ENCODE measurements at places on chromosomes 4 and X.

DNA sequence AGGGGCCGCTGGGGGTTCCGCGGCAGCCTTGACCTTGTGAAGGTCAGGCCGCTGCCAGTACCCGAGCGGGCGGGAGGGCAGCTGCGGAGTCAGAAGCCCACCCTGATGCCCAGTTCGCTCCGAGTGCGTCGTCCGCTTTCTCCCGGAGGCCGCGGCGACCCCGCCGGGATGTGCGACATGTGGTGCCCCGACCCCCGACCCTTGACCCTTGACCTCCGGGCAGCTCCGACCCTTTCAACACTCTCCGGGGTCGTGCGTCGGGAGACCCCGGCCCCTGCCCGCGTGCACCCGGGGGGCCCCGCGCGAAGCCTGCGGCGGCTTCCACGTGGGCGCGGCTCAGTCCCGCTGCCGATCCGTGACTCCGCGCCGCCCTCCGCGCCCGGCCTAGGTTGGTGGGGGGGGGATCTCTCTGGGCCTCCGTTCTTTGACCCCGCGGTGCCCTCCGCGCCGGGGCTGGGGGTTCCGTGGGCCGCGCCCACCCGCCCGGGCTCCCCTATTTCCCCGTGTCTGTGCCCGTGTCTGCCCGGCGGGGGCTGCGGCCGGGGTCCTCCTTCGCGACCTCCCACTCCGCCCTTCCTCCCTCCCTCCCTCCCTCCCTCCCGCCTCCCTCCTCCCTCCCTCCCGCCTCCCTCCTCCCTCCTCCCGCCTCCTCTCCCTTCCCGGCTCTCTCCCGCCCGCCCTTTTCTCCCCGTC lies 609 bp upstream of the SLC25A6 start:
- DNase-seq = no peak

DNA sequence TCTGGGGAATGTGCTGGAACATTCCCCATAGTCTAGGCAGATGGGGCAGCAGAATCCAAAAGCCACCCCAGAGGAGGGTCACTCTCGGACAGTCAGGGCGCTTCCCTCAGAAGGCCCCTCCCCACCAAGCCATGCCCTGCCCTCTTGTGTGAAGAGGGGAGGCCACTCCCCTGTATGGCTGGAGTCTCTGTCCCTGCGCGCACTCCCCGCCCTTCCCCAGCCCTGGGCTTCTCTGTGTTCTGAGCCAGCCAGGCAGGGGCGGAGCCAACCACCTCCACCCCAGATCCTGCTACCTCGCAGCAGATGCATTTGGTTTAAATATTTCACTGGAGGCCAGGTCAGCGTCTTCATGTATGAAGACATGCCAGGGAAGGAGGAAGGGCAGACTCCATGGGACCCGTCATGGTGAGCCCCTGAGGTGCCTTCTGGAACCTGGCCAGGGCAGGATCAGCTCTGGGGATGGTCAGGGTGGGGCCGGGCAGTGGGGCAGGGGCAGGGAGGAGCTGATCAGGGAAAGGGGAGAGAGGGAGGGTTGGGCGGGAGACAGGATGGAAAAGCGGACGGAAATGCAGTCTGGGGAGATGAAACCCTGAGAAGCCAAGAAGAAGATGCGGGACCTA lies 107.3 kb downstream of the ADRA2C start:
- DNase-seq = no peak

GRCh38 chr4:26607776-26608175 lies 23.9 kb downstream of the TBC1D19 start:
- no peak for DNase-seq

DNA sequence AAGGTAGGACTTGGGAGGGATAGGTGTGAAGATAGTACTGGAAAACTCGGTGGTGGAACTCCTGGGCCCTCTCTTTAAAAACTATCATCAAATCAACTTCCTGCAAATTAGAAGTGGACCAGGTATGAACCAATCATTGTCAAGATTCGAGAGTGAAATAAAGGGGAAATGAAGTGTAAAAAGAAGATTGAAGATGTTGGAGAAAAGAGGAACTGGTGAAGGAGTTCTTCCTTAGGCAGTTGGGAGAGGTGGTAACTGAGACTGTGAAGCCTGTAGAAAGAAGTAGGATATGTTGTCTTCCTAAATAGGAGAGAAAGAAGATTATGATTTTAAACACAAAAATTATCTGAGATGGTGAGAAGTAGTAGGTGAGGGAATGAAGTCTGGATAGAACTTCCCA lies 212.2 kb downstream of the PPP1R2C start:
- no peak for DNase-seq

DNA sequence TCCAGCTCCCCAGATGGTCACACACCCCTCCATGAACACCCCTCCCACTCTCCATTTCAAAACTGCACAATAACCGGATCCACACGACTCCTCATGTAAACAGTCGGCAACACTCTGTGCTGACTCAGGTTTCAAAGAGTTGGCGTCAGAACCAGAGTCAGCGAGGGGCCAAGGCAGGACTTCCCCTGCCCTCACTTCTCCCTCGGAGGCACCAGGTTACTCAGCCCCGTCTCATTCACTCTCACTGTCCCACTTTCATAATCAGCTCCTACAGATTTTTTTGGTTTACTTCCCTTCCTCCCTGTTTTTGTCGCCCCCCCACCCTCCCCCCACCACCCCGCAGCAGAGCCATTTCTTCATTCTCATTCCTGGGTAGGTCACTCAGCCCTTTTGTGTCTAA lies 2.7 kb upstream of the TIMP1 start:
- DNase-seq = no peak

DNA sequence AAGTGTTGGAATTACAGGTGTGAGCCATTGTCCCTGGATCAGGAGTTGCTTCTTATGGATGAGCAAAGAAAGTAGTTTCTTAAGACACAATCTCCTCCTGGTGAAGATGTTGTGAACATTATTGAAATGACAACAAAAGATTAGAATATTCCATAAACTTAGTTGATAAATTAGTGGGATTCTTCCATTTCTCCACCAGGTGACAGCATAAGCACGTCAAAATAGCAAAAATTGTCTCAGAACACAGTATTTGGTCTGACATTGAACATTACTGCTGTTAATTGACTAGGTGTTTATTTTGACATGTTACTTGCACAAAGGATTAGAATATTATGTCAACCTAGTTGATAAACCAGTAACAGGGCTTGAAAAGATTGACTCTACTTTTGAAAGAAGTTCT lies 21.6 kb downstream of the CLDN34 start:
- DNase-seq = no peak

DNA sequence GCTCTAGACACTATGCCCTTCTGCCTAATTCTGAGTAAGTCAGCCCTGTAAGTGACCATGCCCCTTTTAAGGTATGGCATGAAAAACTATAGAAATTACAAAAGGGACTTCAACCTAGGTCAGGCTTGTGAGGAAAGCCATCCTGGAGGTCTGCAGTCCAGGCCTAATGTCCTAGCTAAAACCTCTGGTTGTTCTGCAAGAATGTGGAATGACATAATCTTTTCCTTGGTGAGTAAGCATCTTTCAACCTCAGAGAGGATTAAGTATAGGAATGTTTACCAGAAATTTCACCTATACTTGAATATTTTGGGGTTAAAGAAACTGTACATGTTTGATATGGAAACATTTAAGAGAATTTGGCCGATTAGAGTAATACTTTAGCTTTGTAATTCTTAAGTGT lies 23.8 kb upstream of the HPSE start:
- no peak for DNase-seq

GRCh38 chr4:184448821-184449220 lies 25.5 kb downstream of the IRF2 start:
- no peak for DNase-seq

DNA sequence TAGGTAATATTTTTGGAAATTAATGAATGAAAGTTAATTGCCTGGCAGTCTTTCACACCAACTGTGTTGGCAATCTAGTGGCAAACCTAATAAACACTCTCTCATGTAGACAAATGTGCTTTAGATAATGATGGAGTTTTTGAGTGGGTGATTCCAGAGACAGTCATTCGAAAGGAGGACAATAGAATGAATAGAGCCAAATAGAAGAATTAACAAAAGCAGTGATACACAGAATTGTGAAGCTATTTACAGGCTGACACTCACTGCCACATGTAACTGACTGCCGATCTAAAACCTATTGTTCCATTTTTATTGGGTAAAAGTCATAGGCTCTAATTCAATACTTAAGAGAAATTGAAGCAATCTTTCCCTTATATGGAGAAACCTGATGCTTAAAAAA lies 338.5 kb downstream of the PCDH7 start:
- DNase-seq = no peak

DNA sequence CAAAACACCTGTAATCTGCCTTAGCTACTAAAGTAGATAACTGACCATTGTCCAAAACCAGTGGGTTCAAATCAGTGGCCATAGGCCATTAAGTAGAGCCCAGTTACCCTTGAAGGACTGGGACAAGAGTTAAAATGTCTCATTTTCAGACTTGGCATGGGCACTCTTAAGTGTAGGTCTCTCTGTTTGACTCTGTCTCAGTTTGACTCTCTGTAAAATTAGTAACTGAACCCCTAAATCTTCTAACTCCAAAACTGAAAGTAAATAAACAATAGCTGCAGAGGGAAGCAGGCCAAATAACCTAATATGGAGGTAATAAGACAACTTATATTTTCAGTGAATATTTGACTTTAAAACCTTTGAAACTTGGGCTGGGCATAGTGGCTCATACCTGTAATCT lies 89.1 kb downstream of the SLC16A2 start:
- DNase-seq = no peak

DNA sequence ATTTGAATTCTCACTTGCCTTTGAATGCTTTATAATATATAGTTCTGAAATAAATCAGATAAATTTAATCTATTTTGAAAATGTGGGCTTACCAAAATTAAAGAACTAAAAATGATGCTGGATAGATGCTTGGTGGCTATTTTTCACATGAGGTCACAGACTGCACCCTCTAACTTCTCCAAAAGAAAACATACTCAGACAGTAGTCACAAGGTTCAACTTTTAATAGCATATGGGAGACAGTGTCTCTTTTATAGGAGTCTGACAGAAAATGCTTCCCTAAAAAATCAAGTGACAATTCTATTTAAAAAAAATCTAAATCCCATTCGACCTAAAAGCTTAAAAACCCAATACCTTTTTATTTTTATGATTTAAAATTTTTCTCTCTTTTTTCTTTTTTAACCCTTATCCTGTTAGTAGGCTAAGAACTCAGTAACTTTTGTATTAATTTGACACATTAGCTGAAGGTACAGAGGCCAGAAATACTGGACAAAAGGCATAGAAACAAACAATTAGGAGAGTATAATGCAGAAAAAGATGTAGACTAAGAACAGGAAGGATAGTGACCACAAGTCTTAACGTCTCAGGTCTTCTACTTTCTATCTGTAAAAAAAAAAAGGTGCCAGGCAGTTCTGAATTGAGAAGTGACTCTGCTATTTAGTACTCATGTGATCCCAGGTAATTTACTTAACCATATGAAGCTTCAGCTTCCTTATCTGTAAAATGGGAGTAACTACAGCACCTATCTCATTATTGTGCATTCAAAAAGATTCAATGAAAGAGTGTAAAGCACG lies 7.6 kb downstream of the TIGD4 start:
- no peak for DNase-seq

DNA sequence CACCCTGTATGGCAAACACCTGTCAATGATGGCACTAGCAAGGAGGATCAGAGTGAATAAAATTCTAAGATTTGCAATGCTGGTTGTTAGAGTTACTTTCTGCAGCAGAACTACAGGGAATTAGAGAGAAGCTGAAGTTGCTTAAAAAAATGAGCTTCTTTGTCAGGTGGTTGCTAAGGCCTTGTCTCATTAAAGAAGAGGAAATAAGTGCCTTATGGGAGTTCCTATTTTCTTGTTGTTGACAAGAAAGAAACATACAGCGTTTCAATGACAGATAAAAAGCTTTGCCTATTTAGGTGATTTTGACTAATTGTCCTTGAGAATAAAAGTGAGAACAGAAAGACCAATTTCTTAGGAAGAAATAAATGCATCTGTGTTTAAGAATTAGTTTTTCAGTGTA lies 106.0 kb upstream of the ARHGAP24 start:
- no peak for DNase-seq

- DNase-seq = no peak
Measured at GRCh38 chr4:2070421-2071251, 11.5 kb downstream of the NAT8L start.

GRCh38 chr4:145482209-145483037 lies 770 bp downstream of the SMAD1 start:
- no peak for DNase-seq

DNA sequence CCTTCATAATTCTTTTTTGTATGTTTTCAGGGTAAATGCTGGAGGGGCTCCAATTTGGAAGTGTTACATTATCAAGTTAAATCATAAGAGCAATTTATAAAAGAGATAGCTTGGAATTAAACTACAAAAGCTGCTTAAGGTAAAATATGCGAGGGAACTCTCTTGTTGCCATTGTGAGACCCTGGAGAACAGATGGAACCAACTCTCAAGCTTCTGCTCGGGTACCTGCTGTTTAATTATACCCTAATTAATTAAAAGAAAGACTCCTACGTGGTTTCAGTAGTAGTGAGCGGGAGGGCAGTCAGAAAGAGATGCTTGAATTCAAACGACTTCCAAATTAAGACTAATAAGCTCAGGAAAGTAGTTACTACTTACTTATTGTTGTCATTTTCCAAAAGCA lies 313.1 kb upstream of the TACR3 start:
- no peak for DNase-seq

DNA sequence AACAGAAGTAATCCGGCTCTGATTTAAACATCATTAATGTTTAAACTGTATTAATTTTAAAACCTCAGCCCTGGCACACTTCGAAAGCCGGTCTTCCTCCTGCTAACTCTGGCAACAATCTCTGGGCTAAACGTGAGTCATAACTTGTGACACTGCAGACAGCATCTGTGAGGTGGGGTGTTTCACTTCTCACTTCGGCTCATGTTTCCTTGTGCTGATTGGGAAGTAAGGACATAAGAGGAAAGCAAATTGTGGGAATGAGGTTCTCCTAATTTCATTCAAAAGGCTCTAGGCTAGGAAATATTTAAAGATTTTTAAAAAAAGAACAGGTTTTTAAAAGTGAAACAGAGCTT lies 139.9 kb upstream of the USP9X start:
- DNase-seq = no peak

GRCh38 chrX:150502979-150503897 lies 65.2 kb upstream of the MTM1 start:
- DNase-seq = no peak

DNA sequence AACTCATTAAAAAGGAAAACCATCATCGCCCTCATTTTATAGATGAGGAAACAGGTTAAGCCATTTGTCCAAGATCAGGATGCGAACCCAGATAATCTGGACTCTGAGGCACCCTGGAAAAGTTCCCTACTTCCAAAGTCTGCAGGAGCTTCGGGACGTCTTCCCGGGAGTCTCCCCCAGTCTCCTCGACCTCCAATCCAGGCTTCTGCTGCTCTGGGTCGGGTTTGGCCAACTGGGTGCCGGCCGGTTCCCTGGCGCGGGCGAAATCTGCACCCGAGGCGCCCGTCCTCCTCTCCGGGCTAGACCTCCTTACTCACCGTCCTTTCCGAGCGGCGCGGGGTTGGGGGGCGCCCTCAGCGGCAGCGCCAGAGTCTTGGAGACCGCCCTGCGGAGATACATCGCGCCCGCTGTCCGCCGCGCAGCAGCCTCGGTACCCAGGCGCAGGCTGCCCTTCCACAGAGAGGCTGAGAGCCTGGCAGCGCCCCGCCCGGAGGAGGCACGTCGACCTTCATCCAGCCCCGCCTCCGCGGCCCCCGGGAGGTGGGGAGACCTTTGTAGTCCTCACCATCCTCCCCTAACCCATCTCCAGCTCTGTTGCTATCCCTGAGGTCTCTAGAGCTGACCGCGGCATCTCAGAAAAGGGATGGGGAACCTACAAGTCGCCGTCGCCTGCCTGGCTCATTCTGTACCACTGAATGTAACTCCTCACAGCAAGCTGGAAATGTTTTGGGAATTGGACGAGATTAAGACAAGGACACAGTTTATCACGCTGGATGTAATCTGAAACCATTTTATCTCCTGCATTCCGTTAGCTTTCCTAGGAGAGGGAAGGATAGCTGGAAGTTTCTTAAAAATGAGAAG lies at the start of gene MGARP:
MGARP (minus strand) TSS at position 466 of the 861 bp plus-strand sequence; CDS start at position 399, 67 bp downstream.
- no peak for DNase-seq

All from esophagus squamous epithelium (tissue), 5 donors.